ENCODE measurements at places on chromosomes 7 and 10.

DNA sequence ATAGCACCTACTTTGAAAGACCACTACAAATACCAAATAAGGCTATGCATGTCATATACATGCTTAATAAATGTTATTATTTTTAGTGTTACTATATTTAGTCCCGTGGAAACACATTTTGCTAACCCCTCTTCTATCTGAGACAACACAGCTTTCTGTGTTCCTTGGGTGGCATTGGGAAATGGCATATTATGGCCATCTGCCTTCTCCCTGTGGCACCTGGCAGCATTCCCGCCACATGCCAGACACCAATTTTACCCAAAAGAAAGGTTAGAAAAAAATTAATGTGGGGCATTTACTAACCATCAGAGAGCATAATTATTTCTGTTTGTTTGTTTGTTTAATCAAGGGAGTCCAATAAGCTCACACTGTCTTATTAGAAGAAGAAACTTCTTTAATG, 168.6 kb upstream of the ETV1 start:
- DNase-seq = no peak

GRCh38 chr10:110392121-110392520, 87.4 kb upstream of the SMNDC1 start:
- no peak for DNase-seq

DNA sequence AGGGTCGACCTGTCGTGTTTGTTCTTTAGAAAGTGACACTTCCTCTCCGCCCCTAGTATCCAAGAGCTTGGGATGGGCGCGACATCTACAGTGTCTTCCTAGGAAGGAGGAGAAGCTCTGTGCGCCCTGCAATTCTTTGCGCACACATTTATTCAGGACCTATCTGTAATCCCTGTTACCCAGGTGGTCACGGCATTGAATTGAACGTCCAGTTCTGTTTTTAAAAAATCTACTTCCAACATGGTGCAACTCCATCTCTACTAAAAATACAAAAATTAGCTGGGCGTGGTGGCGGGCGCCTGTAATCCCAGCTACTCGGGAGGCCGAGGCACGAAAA, 606 bp upstream of the LAMB1 start:
- no peak for DNase-seq

- DNase-seq = no peak
Measured at GRCh38 chr7:96143495-96144259, 178.2 kb downstream of the SLC25A13 start.

- no peak for DNase-seq
Measured at GRCh38 chr7:133977409-133978274, 149.5 kb upstream of the LRGUK start.

GRCh38 chr10:35372329-35372728, 36.0 kb downstream of the CCNY start:
- no peak for DNase-seq

GRCh38 chr10:12041766-12042408, 722 bp downstream of the UPF2 start:
- peak; percentile 37 for DNase-seq

GRCh38 chr7:112286250-112287086, 80.0 kb downstream of the ZNF277 start:
- no peak for DNase-seq

DNA sequence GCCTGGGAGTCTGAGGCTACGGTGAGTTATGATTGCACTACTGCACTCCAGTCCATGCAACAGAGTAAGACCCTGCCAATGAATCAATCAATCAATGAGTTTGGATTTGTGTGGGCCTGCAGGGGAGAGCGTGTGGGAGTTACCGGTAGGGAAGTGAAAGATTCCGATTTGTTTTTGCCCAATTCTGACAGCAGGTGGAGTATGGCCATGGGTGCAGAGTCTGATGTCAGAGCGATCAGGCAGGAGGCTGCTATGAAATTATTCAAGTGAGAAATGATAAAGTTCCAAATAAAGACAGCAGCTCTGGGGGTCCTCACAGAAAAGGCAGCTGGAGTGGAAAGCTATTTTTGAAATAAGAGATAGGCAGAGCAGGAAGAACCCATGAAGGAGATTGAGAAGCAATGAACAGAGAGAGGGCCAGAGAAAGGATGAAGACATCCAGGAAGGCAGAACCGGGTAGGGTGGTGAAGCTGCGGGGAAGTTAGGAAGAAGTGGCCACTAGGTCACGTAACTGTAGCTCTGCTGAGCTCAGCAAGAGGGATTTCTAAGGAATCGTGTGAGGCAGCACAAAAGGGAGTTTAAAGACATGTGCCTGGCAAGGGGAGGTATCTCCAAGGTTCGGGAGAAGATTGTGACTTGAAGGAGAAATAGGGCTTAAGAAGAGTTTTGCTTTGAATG, 93.7 kb upstream of the NMT2 start:
- DNase-seq = no peak

DNA sequence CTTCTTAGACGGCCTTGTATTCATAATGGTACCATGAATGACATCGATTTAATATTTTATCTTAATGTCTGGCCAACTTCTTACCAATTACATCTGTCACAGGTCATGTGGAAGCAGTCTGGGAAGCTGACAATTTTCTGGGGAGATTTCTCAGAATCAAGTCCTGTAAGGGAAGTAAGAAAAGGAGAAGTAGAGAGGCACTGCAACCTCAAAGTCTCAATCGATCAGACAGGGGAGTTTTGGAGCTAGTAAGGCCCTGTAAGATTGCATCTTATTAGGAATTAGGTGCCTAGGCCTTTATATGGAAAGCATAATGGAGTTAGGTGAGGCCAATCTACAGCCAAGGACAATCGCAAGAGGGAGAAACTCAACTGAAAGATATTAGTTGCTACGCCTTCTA, 694.6 kb upstream of the SORCS1 start:
- DNase-seq = no peak

DNA sequence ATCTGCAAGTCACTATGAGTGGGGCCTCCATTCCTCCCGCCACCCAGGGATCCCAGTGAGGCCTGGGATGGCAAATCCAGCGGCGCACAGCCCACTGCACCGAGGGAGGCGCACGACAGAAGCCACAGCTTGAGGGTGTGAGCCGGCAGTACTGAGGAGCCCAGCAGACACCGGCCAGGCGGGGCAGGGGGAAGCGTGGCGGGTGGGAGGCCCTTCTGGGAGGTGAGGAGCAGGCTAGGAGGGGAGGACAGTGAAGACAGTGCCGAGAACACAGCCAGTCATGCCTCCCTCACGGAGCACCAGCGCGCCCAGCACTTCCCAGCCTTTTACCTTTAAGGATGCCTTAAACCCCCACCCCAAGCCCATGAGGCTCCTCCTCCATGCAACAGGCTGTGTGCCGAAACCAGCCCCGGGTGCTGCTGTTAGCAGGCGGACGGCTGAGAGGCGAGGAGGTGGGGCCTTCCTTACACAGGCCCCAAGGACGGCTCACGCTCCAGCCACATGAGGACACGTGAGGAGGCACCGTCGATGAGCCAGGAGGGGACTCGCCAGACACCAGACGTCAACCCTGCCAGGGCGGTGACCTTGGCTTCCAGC, 258.5 kb downstream of the PTPRN2 start:
- no peak for DNase-seq

DNA sequence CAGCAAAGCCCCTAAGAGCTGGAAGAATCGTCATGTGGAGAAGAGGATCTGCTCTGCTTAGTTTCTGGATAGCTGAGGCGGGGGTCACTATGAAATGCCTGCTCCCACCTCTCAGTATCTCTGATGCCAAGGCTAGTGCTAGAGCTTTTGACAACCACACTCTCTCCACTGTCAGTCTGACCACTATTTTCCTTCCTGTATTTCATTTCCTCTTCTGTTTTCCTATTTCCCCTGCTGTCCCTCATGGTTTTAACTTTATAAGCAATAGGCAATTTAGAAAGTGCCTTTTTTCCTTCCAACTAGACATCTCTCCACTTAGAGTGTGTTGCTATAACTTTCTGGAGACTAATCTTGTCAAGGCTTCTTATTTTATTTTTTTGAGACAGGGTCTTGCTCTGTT, 23.6 kb downstream of the C7orf57 start:
- no peak for DNase-seq

DNA sequence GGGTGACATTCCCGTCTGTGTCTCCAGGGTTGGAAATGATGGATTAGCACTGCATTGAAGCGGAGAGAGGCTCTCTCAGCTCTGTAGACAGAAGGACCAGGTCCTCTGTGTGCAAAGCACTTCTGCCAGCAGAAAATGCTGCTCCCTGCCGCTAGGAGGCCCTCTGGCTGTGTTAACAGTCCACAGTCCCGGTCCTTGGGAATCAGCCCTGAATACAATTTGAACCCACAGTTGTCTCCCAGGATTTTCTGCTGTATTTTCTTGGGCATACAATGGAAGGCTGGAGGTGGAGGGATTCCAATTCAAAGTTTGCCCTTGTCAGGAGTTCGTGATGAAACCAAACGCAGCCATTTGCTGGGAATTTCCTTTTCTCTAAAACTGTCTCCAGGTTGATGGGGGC, 205.2 kb downstream of the GLRX3 start:
- DNase-seq = no peak

- no peak for DNase-seq
Measured at GRCh38 chr7:26451997-26452396, 160.3 kb downstream of the SNX10 start.

DNA sequence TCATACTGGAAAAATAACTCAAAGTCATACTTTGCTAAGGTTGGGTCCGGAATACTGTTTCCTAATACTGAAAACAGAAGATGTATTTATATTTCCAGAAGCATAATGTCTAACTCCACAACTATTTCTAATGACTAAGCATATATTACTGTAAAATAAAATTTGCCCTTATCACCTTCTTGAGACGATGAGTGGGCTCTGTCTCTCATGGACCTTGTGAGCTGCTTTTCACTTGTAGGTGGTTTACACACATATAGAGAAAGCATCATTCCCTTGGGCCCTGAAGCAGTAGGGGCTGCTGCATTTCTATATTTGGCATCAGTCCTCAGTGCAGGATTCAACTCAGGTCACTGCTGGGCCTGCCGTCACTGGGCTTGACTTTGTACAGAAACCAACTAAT, 10.7 kb upstream of the FAM13C start:
- DNase-seq = no peak

GRCh38 chr7:2657920-2658671, 26.3 kb downstream of the TTYH3 start:
- DNase-seq = no peak

DNA sequence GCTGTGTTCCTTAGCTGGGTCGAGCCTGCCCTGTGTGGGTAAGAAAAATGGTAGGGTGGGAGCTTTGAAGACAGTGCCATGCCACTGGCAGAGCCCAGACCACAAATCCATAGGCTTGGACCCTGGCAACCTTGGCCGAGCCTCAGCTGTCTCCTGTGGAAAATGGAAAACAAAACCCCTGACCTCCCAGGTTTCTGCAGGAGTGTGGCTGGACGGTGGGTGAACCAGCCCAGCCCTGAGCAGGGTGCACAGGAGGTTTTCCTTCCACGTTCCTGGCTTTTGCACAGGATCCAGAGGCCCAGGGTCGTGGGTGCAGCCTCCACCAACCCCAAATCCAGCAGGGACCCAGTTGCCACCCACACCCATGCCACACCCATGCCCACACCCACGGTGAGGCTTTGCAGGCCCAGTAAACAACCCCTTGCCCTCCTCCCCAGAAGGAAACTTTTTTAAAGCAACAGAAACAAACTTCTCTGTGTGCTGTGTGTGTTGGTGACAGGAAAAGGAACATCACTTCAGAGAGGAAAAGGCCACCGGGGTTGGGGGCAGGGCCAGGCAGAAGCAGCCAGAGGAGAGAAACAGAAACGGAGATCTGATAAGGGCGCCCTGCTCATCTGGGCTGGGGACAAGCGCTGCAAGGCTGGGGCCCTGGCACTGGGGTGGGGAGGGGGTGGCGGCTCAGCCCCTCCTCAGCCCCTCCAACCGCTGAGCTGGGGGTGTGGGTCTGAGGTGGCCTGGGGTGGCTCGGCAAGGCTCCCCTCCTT, 20.7 kb upstream of the ZMIZ1 start:
- peak; percentile 58 for DNase-seq

GRCh38 chr10:43196131-43196980, 58.1 kb downstream of the CSGALNACT2 start:
- no peak for DNase-seq

DNA sequence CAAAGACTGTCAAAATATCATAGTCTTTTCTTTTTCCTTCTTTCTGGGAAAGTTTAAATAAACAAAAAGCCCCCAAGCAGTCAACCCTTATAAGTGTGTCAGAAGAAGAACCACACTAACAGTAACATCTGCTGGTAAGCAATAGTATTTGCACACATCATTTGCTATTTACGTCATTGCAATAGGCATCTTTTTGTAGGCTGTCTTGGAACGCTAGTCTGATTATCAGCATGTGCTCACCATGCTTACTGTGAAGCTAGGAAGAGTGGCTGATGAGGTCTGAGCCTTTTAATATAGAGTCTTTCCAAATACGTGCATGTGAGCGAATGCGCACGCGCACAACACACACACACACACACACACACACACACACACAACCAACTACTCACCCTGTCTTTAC, 599.0 kb upstream of the TPK1 start:
- no peak for DNase-seq

GRCh38 chr7:20407585-20408466, 77.1 kb downstream of the ITGB8 start:
- DNase-seq = no peak

DNA sequence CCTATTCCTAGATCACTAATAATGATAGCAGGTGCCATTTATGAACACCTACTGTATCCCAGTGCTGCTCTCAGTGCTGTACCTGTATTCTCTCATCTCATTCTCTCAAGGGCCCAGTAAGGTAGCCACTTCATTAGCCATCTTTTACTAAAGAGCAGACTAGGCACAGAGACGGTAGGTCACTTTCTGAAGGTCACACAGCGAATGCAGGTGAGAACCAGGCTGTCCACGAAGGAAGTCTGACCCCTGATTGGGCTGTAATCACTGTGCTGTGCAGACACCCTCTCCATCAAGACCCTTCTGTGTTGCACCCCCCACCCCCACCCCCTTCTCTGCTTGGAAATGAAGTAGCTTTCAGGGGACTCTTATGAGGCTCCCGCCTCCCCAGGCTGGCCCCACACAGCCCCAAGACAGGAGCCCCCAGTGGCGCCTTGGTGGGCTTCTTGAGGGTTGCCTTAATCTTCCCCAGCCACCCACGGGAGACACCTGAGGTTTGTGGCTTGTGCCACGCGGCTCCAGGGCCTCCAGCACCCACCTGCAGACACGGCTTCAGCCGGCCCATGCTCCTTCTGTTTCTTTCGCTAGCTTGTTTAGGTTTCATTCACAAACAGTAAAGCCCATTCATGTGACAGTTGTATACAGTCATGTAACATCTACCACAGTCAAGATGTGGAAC, 81.7 kb upstream of the FAM20C start:
- no peak for DNase-seq

GRCh38 chr7:133339772-133340171, 86.9 kb downstream of the EXOC4 start:
- DNase-seq = no peak

- DNase-seq = no peak
Measured at GRCh38 chr10:102534333-102534732, 30.6 kb downstream of the SUFU start.

GRCh38 chr10:118482393-118483331, 112.8 kb downstream of the PRLHR start:
- no peak for DNase-seq

Measured in activated naive CD4-positive, alpha-beta T cell treated with Interleukin-2 at 50 U/mL for 16 hours (primary cell).